Naive B cell (primary cell): ENCODE measurements at places on chromosomes 13 and 19. TPM values are rescaled to one million over a fixed set of nuclear protein-coding genes. Genes with fewer than 3 reads are reported as not detected.

DNA sequence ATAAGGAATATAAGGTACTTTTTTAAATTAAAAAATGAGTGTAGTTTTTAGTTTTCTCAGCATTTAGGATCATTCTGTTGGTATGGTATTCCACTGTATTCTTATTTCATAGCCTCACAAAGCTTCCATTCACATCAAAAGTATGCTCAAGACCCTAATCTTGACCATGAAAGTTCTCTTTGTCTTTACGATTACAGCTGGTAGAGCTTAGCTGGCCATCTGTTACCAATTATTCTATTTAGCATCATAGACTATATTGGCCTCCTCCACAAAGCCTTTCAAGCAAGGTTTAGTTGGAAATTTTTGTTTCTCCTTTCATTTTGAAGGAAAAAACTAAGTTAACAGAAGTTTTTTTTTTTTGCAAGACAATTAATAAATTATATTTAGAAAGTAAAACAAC is 245.1 kb downstream of the KCTD12 start:
- DNase-seq, result no peak

- no peak for DNase-seq
Observed at GRCh38 chr19:54332149-54332548, 6.8 kb downstream of the LILRA4 start.

DNA sequence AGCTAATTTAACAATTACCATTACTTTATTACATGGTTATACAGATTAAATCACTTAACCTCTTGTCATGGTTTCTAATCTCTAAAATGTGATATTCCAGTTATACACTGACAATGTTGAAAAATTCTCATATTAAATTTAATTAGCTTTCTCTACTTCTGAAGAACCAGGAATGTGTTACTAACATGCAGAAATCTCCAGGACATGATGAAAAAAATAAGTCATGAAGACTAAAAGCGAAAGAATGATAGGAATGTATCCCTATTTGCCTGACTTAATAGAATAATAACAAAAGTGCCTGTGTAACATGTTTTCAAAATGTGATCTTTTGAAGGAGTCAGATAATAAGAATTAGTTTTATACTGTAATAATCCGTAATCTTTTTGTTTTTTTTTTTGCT is 2823.7 kb upstream of the PCDH20 start:
- no peak for DNase-seq

DNA sequence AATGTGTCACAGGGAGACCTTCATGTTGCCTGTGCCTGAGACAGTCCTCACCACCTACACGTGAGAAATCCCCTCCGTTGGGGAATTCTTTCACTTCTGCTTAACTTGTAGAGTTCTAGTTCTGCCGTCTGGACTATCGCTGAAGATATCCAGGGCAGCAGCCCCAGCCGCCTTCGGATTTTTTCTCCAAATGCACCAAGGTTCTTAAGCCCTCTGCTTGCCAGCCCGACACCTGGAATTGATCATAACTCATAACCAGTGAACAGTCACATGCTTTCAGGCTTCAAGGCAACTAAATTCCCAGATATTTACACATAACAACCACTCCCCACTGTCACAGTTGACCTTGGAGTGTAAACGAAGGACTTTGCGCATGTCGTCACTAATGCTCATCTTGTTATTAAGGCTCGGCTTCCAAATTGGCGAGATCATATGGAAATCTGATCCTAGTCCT is 114.4 kb downstream of the RAB20 start:
- no peak for DNase-seq

The GPR4 gene
- polyA plus RNA-seq, result not detected

The GRIN2D gene
- polyA plus RNA-seq, result not detected

The ZNF607 gene
- 7.8 TPM for polyA plus RNA-seq
